Activated naive CD8-positive, alpha-beta T cell treated with anti-CD3 and anti-CD28 coated beads, Interleukin-2, amount 50 U/mL, for 16 hours (primary cell): ENCODE measurements at places on chromosomes 1 and 21.

DNA sequence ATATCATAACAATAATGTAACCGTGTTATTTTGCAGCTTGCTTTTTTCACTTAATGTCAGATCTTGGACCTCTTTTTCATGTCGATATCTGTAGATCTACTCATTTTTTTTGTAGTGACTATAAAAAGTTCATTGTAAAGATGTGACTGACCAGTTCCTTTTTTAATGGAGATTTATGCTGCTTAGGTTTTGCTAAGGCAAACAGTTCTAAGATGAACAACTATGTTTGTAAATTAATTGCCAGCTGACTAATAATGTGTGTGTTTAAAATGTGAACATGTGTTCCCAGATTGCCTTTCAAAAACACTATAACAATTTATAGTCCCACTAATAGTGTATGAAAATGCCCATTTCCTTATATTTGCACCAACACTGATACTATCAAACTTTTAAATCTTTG lies 18.1 kb upstream of the EPS8L3 start:
- no peak for DNase-seq

DNA sequence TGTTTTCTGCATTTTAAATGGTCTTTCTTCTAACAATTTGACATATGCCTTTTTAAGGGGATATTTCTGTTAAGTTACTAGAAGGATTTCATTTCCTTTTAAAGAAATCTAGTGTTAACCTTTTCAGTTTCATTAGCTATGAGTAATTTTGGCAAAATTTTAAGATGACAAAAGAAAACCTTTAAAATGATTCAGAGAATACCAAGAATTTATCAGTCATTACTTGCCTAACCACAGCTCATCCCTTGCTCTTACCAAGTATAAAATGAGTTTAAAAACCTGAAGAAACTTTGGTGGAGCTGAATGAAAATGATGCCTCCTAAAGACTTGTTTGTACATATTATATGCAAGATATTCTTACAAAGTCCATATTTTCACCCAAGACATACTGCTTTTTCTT lies 101.7 kb downstream of the NEK7 start:
- DNase-seq: no peak

DNA sequence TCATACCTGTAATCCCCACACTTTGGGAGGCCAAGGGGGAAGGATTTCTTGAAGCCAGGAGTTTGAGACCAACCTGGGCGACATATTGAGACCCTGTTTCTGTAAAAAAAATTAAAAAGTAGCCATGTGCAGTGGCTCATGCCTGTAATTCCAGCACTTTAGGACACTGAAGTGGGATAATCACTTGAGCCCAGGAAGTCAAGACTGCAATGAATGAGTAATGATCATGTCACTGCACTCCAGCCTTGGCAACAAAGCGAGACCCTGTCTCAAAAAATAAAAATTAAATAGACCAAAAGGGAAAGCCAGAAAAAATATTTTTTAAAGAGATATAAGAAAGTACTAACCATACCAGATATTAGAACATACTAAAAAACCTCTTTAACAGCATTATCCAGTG lies 44.7 kb upstream of the LYPLAL1 start:
- DNase-seq: no peak

- no peak for DNase-seq
These were observed 4.6 kb downstream of the COLGALT2 start for GRCh38 chr1:184032930-184033418.

- no peak for DNase-seq
These were observed 29.4 kb upstream of the RBM34 start for GRCh38 chr1:235190431-235190830.

DNA sequence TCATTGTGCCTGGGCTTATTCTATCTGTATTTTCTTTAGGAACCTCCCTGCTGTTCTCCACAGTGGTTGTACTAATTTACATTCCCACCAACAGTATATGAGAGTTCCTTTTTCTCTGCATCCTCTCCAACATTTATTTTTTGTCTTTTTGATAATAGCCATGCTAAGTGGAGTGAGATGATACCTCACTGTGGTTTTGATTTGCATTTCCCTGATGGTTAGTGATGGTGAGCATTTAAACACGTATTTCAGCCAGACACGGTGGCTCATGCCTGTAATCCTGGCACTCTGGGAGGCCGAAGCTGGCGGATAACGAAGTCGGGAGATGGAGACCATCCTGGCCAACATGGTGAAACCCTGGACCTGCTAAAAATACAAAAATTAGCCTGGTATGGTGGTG lies 57.9 kb downstream of the SLAMF6 start:
- DNase-seq: no peak

- DNase-seq: no peak
These were observed 6.4 kb downstream of the MGST3 start for GRCh38 chr1:165637427-165637826.
